ENCODE measurements at places on chromosomes 16 and 17.

GRCh38 chr17:29019475-29020181, 13.8 kb upstream of the SEZ6 start:
- DNase-seq, result no peak

DNA sequence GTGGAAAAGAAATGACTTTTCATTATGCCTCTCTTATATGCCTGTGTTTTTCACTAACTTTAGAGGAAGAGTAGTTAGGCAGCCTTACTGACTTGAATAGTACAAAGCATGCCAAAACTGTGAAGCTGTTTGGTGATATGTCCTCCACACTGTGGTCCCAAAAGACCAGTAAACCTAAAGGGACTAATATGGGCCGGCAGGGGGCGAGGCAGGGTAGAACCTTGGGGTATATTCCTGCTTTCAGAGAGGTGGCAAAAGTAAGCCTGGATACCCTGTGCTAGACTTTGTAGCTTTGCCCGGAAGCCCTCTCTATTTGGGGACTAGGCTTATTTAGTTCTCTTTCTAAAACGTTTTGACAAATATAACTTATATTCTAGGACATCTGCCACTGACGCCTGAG, 36.5 kb upstream of the VWA3A start:
- DNase-seq, result no peak

DNA sequence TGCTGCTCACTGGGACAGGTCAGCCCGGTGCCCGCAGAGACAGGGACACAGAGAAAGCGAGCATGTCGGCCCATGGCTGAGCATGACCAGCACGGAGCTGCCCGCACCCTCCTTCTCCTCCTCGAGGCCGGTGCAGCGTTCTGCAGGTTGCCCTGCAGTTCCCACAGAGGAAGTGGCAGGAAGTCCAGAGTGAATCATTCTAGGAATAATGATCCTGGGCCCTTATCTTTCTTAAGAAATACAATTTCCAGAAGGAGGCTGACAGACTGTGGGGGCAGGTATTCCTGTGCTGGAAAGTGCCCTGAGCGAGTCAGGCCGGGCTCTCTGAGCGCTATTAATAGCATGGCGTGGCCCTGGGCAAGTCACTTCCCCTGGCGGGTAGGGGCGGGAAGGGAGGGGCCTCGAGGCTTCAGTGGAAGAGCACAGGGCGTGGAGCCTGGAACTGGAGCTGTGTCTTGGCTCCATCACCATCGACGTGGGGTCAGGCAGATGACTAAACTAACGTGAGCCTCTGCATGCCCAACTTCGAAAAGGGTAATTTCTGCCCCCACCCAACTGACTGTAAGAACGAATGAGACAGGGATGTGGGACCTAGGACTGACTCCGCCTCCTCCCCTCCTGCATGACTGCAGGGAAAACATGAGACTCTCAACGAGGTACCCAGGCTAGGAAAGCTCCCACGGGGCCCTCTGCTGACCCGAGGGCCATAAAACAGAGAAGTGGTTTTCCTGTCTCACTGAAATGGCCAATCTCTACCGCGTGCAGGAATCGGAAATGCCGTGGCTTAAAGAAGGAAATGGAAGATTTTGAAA, 9.8 kb downstream of the TMEM204 start:
- peak; percentile 89 for DNase-seq

- DNase-seq, result no peak
Measured at GRCh38 chr16:86661706-86662105, 83.4 kb downstream of the FOXL1 start.

GRCh38 chr17:416293-417206, 63.9 kb upstream of the RPH3AL start:
- DNase-seq, result no peak

- DNase-seq, result peak; percentile 77
Measured at GRCh38 chr17:2336852-2337543, at the start of gene SGSM2. SGSM2 (plus strand) TSS chr17:2337501; CDS start chr17:2337689, 188 bp downstream.

DNA sequence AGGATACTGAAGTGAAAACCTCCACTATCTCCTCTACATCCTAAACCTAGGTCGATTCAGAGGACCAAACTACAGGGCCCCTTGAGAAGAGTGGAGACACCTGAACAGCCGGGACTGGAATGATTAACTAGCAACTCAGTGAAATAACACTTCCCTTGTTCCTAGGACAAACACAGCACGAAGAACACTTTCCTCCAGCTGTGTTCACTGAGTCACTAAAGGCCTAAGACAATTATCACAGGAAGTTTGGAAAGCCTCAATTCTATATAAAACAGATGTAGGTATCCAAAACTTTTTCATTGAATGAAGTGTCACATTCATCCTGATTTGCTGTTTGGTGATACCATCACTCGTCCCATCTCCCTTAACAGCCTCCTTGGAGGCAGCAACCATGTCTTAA, 15.5 kb upstream of the CUEDC1 start:
- no peak for DNase-seq

- DNase-seq, result peak; percentile 94
Measured at GRCh38 chr17:4412933-4413831, 20.6 kb upstream of the SPNS3 start.

DNA sequence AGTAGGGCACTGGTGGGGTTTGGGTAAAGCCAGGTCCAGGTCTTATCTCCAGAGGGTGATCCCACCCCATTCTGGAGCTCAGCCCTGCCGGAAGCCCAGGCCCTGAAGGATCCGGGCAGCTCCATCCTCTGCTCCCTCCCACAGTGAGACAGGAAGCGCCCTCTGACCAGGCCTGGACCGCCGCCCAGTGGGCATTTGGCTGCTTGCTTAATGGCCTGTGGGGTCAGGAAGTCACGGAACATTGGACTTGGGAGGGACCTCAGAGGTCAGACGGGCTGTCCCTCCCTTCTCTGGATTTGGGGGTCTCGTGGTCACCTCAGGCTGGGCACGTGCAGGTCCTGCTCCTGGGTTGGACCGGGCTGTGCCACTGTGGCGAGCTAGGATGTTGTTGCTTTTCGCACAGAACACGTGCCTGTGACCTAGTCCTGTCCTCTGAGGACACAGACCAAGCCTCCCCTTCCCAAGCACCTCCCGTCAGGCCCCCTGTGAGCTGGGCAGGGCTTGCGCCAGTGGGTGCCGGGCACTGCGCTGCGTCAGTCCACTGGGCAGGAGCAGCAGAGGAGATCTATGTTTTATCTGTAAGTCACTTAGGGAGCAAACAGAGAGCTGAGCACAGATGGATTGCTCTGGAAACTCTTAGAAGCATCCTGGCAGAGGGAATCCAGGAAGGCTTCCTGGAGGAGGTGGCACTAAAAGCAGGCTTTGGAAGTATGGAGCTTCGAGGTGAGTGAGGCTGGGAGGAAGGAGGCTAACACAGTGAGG, 49.4 kb upstream of the GSE1 start:
- peak; percentile 89 for DNase-seq

GRCh38 chr16:27498031-27498825, 51.5 kb downstream of the GTF3C1 start:
- DNase-seq, result no peak

GRCh38 chr17:74990581-74991105, 3.2 kb downstream of the CDR2L start:
- DNase-seq, result no peak
